Epithelial cell of proximal tubule (primary cell): ENCODE measurements at places on chromosomes 11 and 22.

GRCh38 chr22:27452245-27452644 lies 349.3 kb downstream of the MN1 start:
- DNase-seq = no peak

DNA sequence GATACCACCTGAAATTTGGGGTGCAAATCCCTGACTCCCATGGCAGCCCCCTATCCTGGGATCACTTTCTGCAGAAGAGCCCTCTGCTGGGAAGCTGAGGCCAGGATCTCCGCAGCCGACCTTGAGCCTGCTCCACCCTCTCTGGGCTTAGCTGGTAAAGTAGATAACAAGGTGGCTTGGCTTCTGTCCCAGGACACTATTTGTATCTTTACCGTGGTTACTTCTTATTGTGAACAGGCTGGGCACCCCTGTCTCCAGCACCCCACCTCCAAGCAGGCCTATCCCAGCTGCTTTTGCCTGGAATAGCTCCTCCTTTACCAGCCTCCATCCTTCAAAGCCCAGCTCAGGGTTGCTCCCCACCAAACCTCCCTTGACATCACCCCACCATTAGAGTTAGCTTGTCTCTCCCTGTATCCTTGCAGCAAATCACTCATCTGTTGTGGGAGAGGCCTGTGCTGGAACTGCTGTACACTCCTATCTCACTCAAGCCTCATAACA lies 35.2 kb upstream of the P2RY2 start:
- DNase-seq = no peak

- DNase-seq = no peak
These were observed at the start of the genes LBHD1 and UQCC3 for GRCh38 chr11:62671608-62672389. Gene LBHD1, minus strand, starts transcription at chr11:62672267. Its CDS starts 2,236 bp downstream, at chr11:62670031. Gene UQCC3, plus strand, starts transcription at chr11:62671673. Its CDS starts 73 bp downstream, at chr11:62671746.

- DNase-seq = no peak
These were observed 27.7 kb upstream of the TEAD1 start for GRCh38 chr11:12646478-12646877.

GRCh38 chr22:23565305-23565914 lies 14.7 kb downstream of the IGLL1 start:
- DNase-seq = no peak

DNA sequence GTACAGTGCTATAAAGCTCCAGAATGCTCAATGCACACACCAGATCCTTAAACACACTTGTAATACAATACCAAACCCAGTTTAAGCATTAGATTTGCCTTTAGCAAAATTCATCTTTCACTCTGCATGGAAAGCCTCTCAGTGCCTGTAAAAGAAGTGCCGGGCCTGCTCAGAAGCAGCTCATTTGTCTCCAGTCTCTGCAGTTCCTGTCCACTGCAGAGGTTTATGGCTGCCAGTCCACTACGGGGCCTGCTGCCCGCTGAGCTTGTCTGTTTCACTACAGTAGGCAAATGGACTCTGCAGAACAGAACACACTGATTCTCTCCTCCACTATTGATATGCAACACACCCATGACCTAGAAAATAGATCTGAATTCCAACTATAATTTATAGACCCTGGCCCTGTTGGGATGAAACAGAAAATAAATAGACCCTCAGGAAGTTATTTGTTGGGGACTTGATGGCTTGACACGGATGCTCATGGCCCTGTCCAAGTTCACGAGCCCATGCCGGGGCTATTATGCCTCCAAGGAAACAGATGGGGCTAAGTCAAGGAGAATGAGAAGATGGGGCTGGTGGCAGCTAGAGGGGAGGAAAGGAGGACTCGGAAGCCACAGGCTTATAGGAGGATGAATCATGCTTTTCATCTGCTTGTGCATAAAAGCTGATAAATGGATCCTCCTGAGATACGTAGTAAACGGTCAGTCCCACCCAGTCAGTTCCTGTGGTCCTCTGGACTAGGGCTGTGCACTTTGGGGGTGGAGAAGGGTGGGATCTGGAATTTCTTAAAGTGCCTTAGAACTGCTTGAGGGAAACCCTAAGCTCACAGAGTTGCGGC lies 416.8 kb upstream of the TENM4 start:
- no peak for DNase-seq

- no peak for DNase-seq
These were observed 21.0 kb downstream of the TNRC6B start for GRCh38 chr22:40198733-40199132.

DNA sequence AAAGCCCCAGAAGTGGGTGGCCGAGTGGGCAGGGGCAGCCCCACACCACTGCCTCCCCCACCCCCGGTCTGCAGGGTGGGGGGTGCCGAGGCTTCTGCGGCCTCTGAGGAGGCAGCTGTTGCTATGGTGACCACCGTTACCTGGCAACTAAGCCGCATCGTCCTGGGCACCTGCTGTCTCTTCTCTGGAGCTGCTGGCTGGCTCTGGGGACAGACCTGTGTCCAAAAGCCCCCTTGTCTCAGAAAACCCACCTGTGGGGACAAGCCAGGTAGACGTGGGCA lies 79.9 kb upstream of the PRR5 start:
- DNase-seq = no peak

DNA sequence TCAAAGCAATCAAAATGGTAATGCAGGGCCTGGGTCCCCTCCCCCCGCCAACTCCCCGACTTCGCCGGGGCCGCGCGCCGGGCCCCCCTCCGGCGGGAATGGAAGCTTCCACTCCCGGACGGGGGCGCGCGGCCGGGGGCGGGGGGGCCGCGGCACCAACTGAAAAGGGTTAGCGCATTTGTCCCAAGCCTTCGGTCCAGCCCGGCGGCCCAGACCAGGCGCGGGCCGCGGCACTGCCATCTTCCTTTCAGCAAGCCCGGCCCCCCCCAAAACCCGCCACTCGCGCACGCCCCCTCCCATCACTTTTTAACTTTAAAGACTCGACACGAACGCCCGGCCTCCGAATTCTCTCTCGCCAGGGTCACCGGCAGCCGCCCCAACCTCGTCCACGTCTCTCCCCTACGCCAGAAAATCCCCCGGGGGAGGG lies 2.8 kb downstream of the PHF21B start:
- DNase-seq = no peak

DNA sequence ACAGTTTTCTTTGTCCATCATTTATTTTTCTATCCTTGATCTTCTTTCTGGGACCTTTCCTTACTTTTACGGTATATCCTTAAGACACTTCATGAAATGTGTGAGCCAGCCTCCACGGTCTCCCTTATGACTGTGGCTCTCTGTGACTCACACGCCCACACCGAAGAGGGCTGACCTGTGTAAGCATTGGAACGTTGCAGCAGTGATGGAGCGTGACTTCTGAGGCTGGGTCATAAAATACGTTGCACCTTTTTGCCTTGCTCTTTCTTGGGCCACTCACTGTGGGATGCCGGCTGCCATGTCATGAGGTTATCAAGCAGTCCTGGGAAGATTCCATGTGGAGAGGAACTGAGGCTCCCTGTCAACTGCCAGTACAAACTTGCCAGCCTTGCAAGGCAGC lies 96.3 kb upstream of the RAB1B start:
- peak; percentile 71 for DNase-seq

DNA sequence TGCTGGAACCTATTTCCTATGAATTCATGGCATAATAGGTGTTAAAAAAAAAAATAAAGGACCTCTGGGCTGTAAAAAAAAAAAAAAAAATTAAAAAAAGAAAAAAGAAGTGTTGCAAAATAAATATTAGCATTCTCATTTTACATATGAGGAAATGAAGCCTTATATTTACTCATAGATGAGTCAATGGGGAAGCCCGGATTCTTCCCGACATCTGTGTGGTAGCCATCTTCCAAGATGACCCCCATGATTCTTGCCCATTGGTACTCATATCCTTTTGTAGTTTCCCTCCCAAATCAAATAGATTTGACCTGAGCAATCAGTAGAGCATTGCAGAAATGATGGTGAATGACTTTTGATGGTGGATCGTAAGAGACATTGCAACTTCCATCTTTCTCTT lies 3.0 kb upstream of the SWAP70 start:
- no peak for DNase-seq

- no peak for DNase-seq
These were observed 341.1 kb upstream of the B3GAT1 start for GRCh38 chr11:134752964-134753770.

GRCh38 chr11:13859892-13860291 lies 102.6 kb upstream of the SPON1 start:
- DNase-seq = no peak

- no peak for DNase-seq
These were observed 479 bp downstream of the RSF1 start for GRCh38 chr11:77819921-77820564.

- DNase-seq = no peak
These were observed 226.1 kb downstream of the BLID start for GRCh38 chr11:121889931-121890330.

DNA sequence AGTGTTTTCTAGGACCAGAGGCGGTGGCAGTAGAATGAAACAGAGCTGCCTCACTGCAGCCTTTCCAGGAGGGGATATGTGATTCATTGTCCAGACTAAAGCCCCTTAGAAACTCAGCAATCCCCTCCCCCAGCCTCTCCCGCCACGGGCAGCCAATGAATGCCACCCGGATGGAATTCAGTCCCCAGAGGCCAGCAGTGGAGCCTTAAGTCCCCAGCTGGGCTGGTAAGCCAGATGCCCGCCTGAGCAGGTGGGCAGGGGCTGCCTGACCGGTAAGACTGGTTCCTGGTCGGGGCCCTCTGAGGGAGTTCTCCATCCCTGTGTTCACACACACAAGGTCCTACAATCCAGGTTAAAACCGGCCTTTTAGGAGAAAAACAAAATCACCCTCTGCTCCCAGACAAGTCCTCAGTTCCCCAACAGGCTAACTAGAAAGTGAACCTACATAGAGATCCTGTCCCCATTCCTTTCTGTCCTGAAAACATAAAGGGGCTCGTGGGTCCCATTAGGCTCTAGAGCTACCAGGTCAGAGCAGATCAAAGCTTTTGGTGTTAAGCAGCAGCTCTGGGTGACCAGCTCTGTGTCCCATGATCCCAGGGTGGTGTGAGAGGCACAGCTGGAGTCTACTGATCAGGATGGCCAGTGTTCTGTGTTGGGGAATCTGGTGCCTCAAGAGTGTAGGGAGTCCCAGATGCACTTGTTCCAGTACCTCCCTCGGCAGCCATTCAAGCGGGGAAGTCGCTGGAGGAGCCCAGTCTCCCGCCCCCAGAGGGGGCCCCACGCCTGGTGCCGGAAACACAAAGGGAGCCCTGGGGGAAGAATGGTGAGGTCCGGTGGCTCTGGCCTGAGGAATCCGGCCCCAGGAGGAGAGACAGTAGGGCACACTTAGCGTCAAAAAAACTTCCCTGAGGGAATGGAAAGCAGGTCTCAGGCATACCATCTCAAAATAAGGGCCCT lies 2.6 kb downstream of the PATZ1 start:
- DNase-seq = no peak

GRCh38 chr22:41987276-41987675 lies 11.3 kb upstream of the WBP2NL start:
- no peak for DNase-seq

- DNase-seq = no peak
These were observed 4.2 kb downstream of the VPS26B start for GRCh38 chr11:134228625-134229024.

DNA sequence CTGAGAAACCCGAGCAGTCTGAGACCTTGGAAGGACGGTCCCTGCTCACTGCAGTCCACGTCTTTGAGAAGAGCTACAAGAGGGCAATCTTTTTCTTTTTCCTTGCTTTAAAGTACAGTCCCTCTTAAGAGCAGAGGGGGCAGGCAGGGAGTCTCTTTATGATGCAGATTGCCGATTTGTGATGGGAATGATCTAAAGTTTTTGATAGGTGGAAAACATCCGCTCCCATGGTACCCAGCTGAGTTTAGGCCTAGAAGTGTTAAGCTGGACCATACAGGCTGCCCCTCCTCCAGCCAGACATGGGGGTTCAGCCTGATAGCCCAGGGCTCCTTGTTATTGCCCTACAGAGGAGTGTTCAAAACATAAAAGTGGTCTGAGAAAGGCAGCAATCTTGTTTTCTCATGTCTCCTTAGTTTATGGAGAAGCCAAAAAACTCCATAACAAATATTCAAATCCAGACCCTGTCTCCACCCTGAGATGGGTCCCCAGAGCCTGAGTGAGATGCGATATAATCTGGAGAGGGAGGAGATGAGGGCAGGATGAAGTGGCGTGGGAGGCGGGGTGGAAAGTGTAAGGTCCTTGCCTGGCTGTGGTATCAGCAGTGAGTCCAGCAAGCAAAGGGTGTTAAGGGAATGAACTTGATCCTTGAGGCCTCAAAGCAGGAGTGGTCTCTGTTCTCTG lies 135.1 kb downstream of the FDX1 start:
- DNase-seq = no peak

DNA sequence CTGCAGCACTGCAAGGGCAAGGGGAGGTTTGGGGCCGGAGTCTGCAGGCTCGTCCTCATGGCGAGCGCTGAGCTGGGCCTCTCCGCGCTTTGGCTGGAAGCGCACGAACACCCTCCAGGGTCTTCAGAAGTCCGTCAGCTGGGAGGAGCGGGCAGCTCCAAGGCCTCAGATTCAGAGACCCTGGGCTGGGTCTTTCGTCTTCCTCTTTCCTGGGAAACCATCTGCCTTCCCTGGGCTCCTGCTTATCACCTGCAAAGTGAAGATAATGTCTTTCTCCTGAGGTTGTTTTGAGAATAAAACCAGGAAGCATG lies 525.6 kb downstream of the BRD1 start:
- DNase-seq = no peak

DNA sequence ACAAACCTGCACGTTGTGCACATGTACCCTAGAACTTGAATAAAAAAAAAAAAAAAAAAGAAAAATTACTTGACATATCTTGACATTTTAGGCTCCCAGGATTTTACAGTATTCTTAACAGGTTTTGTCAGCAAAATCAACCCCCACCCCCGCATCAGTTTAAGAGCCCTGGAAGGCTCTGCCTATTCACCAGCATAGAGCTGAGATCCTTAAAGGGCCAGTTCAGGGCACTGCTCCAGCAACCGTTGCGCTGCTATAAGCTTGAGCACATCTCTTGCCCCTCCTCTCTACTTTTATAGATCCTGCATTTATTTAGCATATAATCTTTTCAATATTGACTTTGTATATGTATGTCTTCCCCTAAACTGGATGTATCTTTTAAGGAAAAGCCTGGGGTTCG lies 697 bp upstream of the PAFAH1B2 start:
- no peak for DNase-seq

- no peak for DNase-seq
These were observed 3.2 kb upstream of the MRPL23 start for GRCh38 chr11:1943977-1944376.

DNA sequence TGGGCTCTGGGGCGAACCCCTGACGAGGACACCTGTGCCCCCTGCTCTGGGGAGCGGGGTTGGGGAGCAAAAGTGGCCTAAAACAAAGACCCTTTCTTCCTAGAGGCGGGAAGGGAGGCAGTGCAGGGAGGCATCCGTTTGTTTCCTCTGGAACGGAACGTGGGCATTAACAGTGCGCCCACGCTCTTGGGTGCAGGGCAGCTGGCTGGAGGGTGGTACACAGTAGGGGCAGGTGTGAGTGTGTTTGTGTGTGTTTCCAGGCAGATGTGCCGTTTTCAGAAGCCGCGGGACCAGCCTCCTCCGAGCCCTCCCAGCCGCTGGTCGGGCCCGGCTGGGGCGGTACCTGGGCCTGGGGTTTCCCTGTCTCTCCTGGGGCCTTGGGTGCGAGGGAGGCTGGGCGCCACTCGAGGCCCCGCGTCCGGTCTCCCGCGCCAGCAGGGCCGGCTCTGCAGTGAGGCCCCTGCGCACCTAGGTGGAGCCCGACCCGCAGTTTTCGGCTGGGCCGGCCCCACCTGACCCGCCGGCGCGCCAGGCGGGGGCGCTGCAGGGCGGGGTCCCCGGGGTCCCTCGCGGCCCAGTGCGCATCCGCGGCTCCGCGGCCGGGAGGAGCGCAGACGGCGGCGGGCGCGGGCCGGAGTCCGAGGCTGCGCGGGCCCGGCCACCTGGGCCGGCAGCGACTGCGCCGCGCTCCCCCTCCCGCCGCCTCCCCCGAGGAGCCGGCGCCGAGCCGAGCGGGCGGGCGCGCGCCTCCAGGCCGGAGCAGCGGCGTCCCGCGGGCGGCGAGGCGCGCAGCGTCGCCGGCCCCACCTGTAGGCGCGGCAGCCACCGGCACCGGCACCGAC lies 1252.7 kb downstream of the BRD1 start:
- DNase-seq = no peak
